ENCODE measurements at places on chromosomes 1 and 21. TPM values are rescaled to one million over a fixed set of nuclear protein-coding genes. Genes with fewer than 3 reads are reported as not detected.

DNA sequence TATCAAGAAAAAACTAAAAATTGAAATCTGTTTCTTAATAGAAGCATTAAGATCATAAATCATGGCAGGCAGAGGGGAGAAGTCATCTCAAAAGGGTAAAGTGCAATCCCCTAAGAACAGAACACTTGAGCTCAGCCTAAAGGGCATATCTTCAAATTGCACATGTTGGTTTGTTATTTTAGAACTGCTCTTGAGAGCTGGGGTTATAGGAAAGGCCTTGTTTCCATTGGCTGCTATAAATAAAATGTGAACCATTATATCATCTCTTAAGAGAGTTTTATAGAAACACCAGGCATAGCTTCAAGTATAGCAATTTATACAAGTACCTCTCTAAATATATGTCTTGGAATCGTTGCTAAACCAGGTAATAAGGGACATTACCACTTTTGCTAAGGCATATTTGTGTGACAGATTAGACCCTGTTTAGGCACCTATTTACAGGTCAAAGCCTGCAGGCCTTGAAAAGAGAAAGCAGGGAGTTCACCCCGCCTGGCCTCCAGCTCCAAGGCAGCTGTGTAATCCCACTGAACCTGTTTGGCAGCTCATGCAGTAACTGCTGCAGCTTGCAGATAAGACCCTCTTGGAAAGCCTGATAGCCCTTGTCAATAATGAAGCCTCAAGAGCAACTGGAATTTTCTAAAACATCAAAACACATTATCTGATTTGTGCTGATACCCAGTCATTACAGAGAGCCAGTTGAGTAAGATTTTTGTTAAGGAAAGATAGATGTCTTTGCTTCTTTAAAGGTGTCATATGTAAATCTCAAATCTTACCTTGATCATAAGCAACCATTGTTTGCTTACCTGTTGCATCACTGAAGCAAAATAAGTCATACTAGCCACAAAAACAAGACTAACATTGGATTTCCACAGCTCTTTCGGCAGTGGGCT is 24.2 kb upstream of the SYDE2 start:
- no peaks in the 10 kb centered on the region for H3K4me1 ChIP-seq
- no peaks in the 10 kb centered on the region for H3K36me3 ChIP-seq
- no peak overlapping the region for H3K4me3 ChIP-seq
- H3K27me3 ChIP-seq: no peaks in the 10 kb centered on the region
- DNase-seq: no peak

- no peak overlapping the region for H3K4me3 ChIP-seq
- H3K27ac ChIP-seq: no peak overlapping the region
- H3K4me1 ChIP-seq: peaks cover 49% of the 10 kb centered on the region
- no peaks in the 10 kb centered on the region for H3K36me3 ChIP-seq
- DNase-seq: no peak
These were observed 58.0 kb downstream of the MATN1 start for GRCh38 chr1:30665216-30666010.

DNA sequence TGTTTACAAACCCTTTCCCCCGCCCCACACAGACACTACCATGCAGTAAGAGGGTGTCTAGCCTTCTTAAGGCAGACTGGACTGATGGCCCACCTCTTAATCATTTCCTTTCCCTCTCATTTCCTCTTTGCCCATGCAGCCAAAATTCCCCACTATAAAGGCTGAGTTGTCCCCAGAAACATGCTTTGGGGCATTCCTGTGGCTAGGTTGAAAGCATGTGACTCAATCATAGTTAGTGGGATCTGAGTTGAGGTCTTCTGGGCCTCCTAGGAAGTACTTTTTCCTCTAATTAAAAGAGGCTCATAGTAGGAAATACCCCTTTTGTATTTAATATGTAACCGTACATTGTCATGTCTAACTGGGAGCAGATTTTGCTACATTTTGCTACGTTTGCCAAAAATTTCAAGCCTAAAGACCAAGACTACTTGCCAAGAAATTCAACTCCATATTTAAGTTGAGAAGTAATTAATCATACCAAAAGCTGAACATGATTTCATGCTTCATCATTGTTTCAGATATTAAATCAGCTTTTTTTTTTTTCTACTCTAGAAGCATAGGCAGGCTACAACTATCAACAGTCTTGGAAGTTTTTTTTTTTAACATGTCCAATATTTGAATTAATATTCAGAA is 174.7 kb downstream of the ADGRL4 start:
- no peaks in the 10 kb centered on the region for H3K27me3 ChIP-seq
- H3K27ac ChIP-seq: no peak overlapping the region
- no peaks in the 10 kb centered on the region for H3K4me1 ChIP-seq
- H3K36me3 ChIP-seq: no peaks in the 10 kb centered on the region
- DNase-seq: no peak
- H3K4me3 ChIP-seq: no peak overlapping the region

DNA sequence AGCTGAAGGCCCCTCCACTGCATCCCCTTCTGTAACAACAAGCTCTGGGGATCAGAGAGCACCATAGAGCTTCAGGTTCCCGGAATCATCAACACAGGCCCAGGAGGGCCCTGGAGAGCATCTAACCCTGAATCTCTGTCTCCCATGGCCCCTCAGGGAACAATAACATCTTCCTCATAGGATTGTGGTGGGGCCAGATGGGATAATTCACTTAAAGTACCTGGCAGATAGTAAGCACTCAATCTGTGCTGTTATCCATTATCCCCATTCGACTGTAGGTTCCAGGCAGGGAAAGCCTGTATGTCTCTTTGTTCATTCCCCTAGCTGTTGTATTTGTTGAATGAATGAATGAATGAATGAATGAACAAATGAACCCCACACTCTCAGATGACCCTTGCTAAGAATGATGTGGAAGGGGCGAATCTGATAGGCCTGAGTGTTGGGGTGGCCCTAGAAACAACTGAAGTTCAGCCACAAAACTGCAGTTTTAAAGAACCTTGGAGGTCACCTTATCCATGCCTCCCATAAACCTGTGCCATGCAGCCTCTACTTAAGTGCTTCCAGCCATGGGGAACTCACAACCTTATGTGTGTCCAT is 14.5 kb downstream of the LAPTM5 start:
- no peaks in the 10 kb centered on the region for H3K36me3 ChIP-seq
- H3K4me1 ChIP-seq: peaks cover 8% of the 10 kb centered on the region

GRCh38 chr1:42419126-42419821 is 36.5 kb downstream of the ZMYND12 start:
- no peak overlapping the region for H3K27ac ChIP-seq
- H3K27me3 ChIP-seq: no peaks in the 10 kb centered on the region
- no peak overlapping the region for H3K4me3 ChIP-seq
- peaks cover 2% of the 10 kb centered on the region for H3K36me3 ChIP-seq

Gene CAPN8
- total RNA-seq: 0.17 TPM
